Stimulated activated CD4-positive, alpha-beta T cell treated with anti-CD3 and anti-CD28 coated beads, Interleukin-12 subunit alpha, Interleukin-12 subunit beta, amount 100 ng/mL, for 24 hours (primary cell): ENCODE measurements at places on chromosomes 7 and 10.

GRCh38 chr7:54544527-54545240 is 2.5 kb downstream of the VSTM2A start:
- DNase-seq, result no peak

DNA sequence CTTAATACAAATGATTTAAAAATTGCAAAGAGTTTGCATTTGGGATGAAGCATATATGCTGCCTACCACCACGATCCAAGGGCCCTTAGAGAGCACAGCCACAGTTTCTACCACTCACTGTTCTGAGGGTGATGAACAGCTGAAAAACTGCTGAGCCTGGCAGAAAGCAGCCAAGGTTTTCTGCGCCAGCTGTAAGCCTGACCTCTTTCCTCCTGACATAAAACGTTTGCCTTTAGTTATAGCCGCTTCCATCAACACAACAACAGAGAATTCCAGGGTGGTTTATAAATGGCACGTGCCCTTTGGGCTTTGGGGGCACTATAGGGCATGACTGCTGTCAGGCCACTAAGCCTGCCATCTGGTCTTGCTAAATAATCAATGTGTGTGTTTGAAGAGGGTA is 222.8 kb downstream of the RELN start:
- no peak for DNase-seq

GRCh38 chr10:60564475-60564874 is 174.8 kb upstream of the ANK3 start:
- no peak for DNase-seq

DNA sequence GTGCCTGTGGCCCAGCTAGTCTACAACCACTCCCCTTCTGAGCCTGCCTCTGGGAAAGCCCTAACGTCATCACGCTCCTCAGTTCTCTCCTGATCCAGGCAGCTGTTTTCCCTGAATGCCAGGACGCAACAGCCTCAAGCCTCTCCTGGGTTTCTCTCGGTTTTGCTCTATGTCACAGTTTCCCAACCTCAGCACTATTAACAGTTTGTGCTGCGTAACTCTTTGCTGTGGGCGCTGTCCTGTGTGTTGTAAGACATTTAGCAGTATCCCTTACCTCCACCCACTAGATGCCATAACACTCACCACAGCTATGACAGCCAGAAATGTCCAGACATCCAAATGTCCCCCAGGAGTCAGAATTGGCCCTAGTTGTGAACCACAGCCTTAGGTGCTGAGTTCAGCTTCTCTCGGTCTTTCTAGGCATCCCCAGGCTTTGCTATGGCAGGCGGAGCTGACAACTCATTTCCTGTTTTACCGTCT is 226.3 kb upstream of the NPVF start:
- DNase-seq, result no peak

DNA sequence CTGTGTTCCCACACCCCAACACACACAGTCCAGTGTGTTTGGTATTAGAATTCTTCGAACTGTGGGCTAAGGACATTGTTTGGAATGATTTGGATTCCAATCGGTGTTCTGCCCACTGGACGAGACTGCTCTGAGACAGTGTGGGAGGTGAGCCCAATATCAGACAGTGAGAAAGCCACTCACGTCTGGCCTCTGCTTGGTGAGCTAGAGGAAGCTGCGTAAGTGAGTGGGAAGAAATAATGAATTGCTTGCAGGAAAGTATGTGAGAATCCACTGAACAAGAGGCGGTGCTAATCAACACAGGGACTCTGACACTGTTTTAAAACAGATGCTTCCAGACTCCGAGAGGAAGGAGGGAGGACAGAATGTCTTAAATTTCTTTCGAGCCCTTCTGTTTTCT is 675.0 kb upstream of the ANKRD30A start:
- no peak for DNase-seq

DNA sequence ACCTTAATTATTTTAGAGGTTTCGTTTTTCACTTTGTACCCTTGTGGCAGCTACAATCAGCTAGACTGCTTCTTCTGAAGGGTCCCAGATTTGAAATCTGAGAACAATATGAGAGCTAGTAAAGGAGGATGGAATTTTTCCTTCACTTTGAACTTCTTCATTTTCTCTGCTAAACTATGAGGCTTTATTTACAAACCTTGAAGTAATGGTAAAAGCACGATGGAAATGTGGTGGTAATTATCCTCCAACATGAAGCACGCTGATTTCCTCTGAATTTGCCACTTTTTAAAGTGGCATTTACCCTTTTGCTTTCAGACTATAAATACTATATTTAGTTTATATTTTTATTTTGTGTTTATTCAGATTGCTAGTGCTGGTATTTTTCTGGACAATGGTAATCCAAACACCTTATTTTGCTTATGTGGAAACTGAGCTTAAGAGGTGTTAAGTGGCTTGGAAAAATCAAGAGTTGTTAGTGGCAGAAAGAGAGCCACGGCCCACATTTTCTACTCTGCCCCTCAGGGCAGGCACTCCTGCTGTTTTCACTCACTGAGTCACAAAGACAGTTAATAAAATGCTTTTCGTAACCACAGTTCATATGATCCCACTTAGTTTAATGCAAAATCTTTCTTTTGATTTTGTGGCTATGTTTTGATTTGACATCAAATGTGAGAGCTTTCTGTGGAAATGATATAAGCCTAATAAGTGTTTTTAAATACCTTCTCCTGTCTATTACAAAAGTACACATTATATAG is 2.7 kb downstream of the SSMEM1 start:
- no peak for DNase-seq

DNA sequence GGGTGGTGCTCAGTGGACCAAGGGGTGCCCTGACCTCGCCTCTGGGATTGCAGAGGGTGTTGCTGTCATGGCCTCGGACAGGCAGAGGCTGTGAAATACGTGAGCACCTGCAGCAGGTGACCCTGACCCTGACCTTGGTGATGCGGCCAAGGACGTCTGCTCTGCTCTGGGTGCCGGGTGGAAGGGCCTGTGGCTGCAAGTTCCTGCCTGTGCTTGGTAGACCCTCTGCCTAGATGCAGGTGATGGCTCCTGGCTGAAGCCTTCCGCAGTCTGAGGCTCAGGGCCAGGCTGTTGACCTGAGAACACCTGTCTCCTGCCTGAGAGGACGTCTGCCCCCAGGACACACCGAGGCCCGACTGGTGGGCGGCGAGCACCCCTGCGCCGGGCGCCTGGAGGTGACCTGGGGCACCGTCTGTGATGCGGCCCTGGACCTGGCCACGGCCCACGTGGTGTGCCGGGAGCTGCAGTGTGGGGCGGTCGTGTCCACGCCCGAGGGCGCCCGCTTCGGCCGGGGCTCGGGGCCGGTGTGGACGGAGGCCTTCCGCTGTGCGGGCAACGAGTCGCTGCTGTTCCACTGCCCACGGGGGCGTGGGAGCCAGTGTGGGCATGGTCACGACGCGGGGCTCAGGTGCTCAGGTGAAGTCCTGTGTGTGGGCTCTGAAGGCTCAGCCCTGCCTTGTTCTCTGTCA is 4.4 kb downstream of the SCART1 start:
- no peak for DNase-seq

- no peak for DNase-seq
These were observed 261.0 kb downstream of the GRID1 start for GRCh38 chr10:86105640-86106039.

DNA sequence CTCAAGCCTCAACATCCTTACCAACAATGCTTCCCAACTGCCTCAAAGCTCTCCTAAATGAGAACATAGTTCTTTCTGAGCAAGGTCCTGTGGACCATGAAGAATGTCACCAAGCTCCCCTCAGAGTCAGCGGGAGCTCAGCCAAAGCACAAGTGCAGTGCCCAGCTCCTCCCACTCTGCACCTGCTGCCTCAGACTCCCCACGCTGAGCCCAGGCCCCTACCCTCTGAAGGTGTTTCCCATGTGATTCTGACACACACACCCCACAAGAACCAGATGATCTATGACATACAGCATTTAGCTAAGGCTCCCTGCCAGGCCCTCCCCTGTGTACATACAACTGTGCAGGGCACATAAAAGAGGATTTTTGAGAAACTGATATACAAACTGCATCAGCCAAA is 19.2 kb downstream of the ERCC6 start:
- DNase-seq, result no peak

GRCh38 chr10:43881657-43882056 is 233.0 kb upstream of the ZNF32 start:
- no peak for DNase-seq

- no peak for DNase-seq
These were observed 37.8 kb downstream of the CLRN3 start for GRCh38 chr10:127854769-127855590.

GRCh38 chr10:70648427-70648826 is 23.9 kb upstream of the ADAMTS14 start:
- no peak for DNase-seq

GRCh38 chr10:95350830-95351228 is 60.0 kb upstream of the PDLIM1 start:
- no peak for DNase-seq

DNA sequence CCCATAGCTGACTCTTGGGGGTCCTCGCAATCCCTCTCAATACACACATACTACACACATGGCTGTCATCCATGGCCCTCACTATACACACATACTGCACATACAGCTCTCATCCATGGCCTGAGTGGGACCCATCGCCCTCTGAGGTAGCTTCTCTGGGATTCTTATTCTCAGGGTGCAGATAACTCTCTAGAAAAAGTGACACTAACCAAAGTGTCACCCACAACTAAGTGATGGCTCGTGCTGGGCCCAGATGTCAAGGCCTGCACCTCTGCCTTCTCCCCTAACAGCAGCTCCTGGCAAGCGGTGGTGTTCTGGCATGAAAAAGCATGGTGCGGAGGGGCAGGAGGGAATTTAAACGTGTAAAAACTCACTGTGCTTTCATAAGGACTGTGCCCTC is 62.7 kb upstream of the ZPBP start:
- DNase-seq, result no peak

DNA sequence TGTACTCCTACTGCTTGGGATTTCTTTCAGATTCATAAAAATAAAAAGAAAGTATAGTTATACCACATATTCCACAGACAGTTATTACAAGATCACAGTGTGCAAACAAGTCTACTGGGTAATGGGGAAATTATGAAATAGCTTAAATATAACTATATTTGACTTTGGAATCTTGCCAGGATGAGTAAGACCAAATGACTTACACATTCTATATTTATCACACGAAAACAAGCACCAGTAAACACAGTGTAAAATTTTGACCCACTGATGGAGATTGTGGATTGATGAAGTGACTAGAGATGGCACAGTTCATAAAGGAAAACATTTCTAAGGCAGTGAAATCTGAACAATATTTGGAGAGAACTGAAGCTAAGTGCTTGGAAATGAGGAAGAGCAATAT is 339.7 kb downstream of the THSD7A start:
- DNase-seq, result no peak

- DNase-seq, result no peak
These were observed 38.5 kb downstream of the COL1A2 start for GRCh38 chr7:94433224-94433623.

GRCh38 chr10:114933588-114933987 is 4.4 kb upstream of the TRUB1 start:
- DNase-seq, result no peak

DNA sequence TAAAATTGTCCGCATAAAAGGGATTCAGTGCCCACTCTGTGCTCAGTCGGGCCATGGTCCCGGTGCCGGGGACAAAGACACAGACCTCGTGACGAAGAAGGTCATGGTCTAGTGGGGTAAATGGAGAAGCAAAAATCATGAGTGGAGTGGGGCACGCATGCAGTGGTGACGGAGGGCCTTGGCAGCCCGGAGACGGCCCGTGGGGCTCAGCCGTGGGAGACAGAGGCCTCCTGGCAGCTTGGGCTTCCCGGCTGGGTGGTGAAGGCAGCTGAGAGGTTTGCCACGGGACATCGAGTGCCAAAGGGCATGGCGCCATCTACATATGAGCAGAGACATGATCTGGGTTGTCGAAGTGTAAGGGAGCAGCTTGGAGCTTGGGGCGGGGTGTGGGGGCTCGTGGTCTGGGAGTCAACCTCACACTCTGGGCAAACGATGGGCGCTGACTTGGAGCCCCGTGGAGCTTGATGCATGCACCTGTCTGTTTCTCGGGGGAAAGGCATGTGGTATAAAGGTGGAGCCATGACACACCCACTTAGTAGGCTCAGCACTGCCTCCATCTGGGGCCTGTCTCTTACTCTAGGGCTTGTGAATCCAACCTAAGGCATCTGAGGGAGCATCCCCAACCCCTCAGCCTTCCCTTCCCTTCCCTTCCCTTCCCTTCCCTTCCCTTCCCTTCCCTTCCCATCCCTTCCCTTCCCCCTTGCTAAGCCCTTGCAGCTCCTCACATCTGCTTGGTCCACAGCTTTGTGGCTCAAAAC is 151.0 kb upstream of the INSYN2A start:
- DNase-seq, result no peak

DNA sequence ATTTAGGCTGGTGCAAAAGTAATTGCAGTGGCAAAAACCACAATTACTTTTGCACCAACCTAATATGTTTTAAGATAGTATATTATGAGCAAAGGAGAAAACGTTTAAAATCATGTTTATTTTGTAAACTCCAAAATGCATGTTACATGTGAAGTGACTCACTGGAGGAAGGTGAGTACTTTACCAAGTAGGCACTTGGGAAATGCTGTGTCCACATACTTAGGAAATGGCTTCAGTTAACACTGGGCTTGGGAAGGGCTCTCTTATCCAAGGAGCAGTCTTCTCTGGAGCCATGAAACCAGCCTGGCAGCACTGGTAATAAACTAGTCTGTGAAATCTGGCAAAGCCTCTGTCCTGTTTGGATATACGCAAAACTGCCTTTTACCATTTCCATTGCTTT is 4.4 kb downstream of the RPS24 start:
- no peak for DNase-seq

DNA sequence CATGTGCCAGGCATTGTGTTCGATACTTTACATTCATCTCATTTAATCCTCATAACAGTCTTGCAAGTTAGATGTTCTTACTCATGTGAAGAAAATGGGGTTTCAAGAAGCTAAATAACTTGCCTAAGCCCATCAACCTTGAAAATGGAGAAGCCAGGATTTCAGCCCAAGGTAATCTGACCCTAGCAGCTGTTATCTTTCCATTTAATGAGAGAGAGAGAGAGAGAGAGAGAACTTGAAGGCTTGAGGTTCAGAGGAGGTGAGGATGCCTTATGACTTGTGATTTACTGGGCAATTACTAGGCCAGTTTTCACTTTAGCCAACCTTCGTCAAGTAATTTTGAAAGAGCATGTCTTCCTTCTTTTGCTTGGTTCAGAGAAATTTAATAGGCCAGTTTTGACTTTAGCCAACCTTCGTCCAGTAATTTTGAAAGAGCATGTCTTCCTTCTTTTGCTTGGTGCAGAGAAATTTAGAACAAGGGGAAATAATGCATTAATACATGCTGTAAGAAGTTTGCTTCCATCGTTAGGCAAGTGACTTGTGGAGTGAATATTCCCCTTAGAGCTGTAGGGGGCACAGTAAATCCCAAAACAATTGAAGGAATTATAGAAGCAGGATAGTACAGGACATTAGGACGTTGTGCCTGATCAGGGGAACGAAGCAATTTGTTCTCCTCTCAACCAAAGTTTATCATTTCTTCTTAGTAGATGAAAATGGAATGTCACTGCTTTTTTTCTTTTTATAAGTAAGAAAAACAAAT is 143.0 kb upstream of the BMPER start:
- no peak for DNase-seq

DNA sequence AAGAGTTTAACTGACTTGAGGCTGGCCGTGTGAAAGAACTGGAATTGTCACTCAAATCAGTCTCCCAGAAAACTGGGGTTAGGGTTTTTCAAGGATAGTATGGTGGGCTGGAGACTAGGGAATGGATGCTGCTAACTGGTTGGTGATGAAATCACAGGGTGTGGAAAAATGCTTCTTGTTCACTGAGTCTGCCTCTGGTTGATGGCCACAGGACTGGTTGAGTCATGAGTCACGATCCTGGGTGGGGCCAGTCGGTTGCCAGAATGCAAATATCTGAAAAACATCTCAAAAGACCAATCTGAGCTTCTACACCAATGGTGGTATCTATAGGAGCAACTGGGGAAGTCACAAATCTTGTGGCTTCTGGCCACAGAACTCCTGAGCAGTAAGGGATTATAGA is 16.3 kb upstream of the BAMBI start:
- no peak for DNase-seq
